ENCODE measurements at places on chromosomes 3 and 15.

GRCh38 chr15:49387471-49387870, 35.6 kb upstream of the FGF7 start:
- DNase-seq: no peak

GRCh38 chr3:53147151-53147902, 13.7 kb upstream of the PRKCD start:
- no peak for DNase-seq

GRCh38 chr3:12934431-12934830, 93.1 kb upstream of the RPL32 start:
- DNase-seq: no peak

DNA sequence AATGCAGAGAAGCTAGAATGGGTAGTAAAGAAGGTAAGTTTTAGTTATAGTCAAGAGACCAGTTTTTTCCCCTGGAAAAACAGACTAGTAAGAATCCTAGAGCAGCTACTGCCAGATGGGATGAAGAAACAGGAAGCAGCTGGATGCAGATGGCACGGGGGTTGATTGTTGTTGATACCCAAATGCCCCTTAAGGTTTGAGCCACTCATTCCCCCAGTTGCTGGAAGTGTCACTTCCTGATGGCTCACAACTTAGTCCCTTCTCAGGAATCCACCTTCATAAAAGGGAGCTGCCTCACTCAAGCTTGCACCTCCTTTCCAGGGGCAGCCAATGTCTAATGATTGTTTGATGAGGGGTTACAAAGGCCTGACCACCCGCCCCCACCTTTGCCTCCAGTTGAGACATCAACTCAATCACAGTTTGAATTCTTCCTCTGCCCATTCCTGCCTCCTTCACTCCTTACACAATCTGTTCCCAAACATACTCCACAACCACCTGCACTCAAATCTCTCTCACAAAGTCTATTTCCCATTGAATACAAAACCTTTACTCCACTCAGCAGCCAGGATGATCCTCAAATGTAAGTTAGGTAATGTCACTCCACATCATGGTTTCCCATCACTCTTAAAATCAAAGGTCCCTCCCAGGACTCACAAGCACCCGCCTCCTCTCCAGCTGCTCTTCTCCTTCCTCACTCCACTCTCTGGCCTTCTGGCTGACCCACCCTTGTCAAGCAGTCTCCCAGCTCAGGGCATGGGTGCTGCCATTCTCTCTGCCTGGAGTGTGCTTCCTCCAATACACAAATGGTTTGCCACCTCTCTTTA, 450.1 kb upstream of the THBS1 start:
- no peak for DNase-seq

DNA sequence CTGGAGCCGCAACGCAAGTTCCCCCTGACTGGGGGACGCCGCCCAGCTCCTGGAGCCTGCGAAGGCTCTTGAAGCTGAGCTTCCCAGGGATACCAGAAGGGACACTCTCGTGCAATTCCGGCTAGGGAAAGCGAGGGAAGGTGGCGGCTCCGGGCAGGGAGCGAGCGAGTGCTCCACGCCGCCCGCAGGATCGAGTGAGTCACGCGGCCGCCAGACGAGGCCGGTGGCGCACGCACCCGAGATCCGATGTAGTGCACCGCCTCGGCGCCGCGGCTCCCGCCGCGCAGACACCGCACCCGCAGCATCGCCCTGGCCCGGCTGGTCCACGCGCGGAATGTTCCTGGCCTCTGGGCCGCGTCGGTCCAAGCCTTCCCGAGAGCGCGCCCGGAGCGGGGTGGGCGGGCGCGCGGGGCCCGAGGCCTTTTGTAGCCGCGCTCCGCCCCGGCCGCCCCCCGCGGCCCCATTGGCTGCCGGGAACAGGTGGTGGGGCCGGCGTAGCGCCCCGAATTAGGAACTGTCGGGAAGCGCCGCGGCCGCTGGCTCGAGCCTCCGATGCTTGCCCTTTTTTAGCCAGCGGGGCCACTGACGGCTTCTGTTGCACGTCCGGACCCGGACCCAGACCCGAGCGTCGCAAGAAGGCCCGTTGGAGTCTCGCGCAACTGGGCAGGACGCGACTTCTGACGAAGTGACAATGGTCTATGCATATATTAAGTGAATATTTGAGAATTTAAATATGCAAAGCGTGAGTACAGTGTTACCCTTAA, at the start of gene GATM:
Gene GATM, minus strand, starts transcription at position 396 of the 764 bp plus-strand sequence. Its CDS starts 91 bp downstream, at position 305.
- DNase-seq: peak; percentile 79

GRCh38 chr15:77722759-77723460, 90.2 kb upstream of the LINGO1 start:
- DNase-seq: no peak

- no peak for DNase-seq
Observed at GRCh38 chr15:68551296-68551635, 27.5 kb upstream of the CORO2B start.

GRCh38 chr3:2354702-2355101, 256.0 kb downstream of the CNTN4 start:
- DNase-seq: peak; percentile 2

GRCh38 chr3:189212681-189213080, 40.9 kb downstream of the TPRG1 start:
- no peak for DNase-seq

- DNase-seq: no peak
Observed at GRCh38 chr3:177842743-177843734, 645.8 kb upstream of the TBL1XR1 start.

- no peak for DNase-seq
Observed at GRCh38 chr15:88802250-88802990, 816 bp upstream of the ACAN start.

DNA sequence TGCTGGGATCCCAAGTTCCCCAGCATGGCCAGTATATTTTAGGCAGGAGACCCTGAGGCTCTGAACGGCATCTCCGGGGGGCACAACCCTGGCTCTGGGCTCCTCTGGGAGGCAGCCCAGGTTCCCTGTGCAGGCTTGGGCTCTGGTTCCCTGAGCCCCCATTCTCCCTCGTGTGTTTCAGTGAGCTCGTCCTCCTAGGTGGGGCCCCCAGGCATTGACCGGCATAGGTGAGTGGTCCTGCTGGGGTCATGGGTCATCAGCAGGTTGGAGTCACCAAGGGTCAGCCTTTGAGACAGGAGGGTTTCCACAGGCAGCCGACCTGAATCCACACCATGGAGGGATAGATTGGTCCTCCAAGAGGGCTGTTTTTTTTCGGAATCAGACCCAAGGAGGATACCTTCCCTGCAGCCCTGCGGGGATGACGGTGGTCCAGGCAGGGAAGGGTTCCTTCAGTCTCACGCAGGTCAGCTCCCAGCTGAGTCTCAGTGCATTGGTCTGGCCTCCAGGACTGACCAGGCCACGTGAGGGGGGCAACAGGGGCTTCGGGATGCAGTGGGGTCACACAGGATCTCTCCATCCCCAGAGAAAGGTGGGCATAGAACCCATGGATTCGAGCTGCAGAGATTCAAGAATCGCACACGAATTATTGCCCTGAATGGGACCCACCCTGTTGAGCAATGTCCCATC, 226.0 kb downstream of the SNRPN start:
- no peak for DNase-seq

GRCh38 chr3:170149016-170149415, 32.5 kb downstream of the PHC3 start:
- DNase-seq: no peak

- DNase-seq: no peak
Observed at GRCh38 chr3:111582120-111582474, 13.0 kb downstream of the ZBED2 start.

DNA sequence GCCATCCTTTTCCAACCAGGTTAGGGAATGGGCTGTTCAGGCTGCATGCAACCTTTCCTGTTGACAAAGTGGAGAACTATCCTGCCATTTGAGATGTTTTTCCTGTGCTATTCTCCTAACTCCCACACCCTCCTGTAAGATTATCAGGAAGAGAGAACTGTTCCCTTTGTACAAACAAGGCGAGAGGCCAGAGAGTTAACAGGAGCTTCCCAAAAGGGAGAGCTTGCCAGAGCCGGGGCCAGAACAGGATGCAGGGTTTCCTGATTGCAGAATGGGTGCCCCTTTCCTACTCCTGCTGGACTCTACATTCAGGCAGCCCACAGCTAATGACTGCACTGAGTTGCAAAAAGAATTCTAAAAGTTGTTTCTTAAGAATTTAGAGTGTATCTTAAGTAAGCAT, 17.1 kb downstream of the PML start:
- DNase-seq: no peak

- peak; percentile 19 for DNase-seq
Observed at GRCh38 chr3:138173769-138174420, 826 bp downstream of the DBR1 start.

All from Calu3 (cell line).